ENCODE measurements at places on chromosomes 6 and 20. TPM values are rescaled to one million over a fixed set of nuclear protein-coding genes. Genes with fewer than 3 reads are reported as not detected.

DNA sequence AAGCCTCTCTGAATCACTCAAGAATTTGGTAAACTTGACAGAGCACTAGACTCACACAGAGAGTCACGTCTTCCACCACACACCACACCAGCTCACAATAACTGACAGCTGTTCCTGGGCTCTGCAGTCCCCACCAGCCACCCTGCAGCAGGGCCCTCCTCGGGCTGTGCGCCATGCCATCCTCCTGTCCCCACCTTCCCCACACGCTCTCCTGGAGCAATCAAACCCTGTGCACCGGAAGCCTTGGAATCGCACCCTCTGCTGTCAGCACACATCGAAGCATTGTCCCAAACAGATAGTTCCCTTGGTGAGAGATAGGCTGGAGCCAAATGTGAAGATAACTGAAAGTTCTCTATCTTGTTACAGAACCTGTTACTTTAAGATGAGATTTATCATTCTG, 191.0 kb downstream of the TBXT start:
- DNase-seq = no peak
- no peaks in the 10 kb centered on the region for H3K36me3 ChIP-seq
- no peak overlapping the region for H3K27ac ChIP-seq
- H3K4me3 ChIP-seq = no peak overlapping the region
- H3K4me1 ChIP-seq = no peaks in the 10 kb centered on the region

GRCh38 chr20:48364688-48365421, 462.9 kb downstream of the PREX1 start:
- H3K4me1 ChIP-seq = peaks cover 3% of the 10 kb centered on the region
- no peak for DNase-seq
- no peaks in the 10 kb centered on the region for H3K27me3 ChIP-seq
- H3K4me3 ChIP-seq = no peak overlapping the region
- no peaks in the 10 kb centered on the region for H3K36me3 ChIP-seq

DNA sequence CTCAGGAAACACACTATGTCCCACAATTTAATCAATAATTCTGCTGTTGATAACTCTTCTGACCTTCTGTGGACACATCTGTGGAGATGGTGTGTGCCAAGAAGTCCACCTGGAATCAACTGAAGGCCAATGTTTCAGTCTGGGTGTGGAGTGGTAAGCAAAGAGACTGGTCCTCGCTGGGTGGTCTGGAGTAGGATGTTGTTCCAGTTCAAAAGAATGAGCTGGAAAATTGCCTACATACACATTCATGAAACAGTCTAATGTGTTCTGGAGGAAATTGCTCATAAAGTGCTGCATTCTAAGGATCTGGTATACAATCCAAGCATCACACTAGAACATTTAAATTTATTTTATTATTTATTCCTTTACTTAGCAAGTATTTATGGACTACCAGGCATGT, 33.9 kb upstream of the TBX18 start:
- no peaks in the 10 kb centered on the region for H3K27me3 ChIP-seq
- H3K36me3 ChIP-seq = no peaks in the 10 kb centered on the region
- H3K4me1 ChIP-seq = no peaks in the 10 kb centered on the region
- H3K4me3 ChIP-seq = no peak overlapping the region

- no peaks in the 10 kb centered on the region for H3K36me3 ChIP-seq
- no peak overlapping the region for H3K4me3 ChIP-seq
Observed at GRCh38 chr20:51419646-51420045, 122.9 kb downstream of the NFATC2 start.

DNA sequence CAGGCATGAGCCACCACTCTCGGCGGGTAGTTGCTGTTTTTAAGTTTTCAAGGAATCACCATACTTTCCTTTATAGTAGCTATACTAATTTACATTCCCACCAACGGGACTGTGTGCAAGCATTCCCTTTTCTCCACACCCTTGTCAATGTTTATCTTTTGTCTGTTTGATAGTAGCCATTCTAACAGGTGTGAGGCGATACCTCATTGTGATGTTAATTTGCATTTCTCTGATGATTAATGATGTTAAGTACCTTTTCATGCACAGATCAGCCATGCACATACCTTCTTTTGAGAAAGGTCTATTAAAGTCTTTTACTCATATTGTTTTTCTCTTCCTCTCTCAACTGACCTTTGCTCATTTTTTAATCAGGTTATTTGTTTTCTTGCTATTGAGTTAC, 43.0 kb upstream of the CCND3 start:
- H3K27ac ChIP-seq = no peak overlapping the region
- no peaks in the 10 kb centered on the region for H3K36me3 ChIP-seq
- no peak overlapping the region for H3K4me3 ChIP-seq
- no peaks in the 10 kb centered on the region for H3K27me3 ChIP-seq
- DNase-seq = no peak

DNA sequence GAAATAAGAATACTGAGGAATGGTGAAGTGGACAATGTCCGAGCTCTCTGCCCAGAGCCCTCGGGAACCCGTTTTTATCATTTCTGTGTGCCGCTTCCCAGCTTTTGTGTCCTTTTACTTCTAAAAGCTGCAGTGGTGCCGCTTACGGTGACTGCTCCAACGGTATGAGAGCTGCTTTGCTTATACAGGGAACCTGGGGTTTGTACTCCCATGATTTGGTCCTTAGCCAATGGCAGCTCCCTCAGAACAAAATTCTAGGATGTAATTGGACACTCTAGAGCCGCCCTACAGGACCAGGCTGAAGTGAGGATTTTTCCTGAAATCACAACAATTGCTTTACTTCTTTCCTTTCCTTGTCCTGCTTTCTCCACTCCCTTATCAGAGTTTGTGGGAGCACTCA, 24.2 kb upstream of the PCSK2 start:
- no peaks in the 10 kb centered on the region for H3K4me1 ChIP-seq
- no peak for DNase-seq
- peaks cover 13% of the 10 kb centered on the region for H3K27me3 ChIP-seq
- no peak overlapping the region for H3K4me3 ChIP-seq
- no peaks in the 10 kb centered on the region for H3K36me3 ChIP-seq

DNA sequence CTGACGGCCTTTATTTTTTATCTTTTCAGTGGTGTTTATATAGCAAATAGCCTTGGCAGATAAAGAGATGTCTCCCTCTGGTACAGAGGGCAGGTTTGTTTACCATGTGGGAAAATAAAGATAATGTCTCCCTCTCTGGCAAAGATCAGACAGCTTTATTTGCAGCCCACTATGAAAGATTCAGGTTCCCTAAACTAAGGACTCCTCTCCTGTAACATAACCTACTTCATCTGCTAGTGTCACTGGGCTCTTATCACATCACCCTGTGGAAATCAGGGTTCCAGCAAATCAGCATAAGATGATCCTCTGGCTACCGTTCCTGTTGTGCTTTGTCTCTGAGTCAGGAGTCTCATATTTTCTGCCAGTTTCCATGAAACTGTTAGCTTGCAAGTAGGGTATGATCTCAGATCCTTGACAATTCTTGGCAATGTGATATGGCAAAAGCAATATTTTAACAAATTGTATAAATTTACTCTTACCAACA, 3.1 kb downstream of the FBXL4 start:
- H3K27ac ChIP-seq = no peak overlapping the region
- no peak overlapping the region for H3K4me3 ChIP-seq
- H3K27me3 ChIP-seq = no peaks in the 10 kb centered on the region
- peaks cover 4% of the 10 kb centered on the region for H3K4me1 ChIP-seq
- DNase-seq = no peak
- no peaks in the 10 kb centered on the region for H3K36me3 ChIP-seq

GRCh38 chr20:59010995-59011873, 4.2 kb upstream of the CTSZ start:
- peak overlapping the region; percentile 24 for H3K4me3 ChIP-seq
- peak; percentile 56 for DNase-seq
- peak overlapping the region; percentile 47 for H3K27ac ChIP-seq
- peaks cover 37% of the 10 kb centered on the region for H3K4me1 ChIP-seq
- H3K36me3 ChIP-seq = no peaks in the 10 kb centered on the region
- no peaks in the 10 kb centered on the region for H3K27me3 ChIP-seq

DNA sequence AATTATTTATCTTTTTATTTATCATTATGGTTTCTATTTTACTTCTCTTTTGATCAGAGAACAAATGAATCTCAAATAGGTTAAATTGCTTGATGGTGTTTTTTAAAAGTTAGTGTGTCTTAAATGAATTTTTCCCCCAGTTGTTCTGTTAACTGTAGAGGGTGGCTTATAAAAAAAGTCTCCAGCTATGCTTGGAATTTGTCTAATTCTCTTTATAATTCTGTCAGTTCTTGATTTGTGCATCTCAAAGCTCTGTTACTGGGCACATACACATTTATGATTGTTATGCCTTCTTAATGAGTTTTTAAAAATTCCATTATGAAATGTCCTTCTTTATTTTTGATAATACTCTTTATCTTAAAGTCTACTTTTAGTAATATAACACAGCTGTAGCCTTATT, 58.0 kb downstream of the LIN28B start:
- H3K27ac ChIP-seq = no peak overlapping the region
- H3K4me1 ChIP-seq = no peaks in the 10 kb centered on the region
- H3K27me3 ChIP-seq = no peaks in the 10 kb centered on the region
- no peaks in the 10 kb centered on the region for H3K36me3 ChIP-seq
- no peak overlapping the region for H3K4me3 ChIP-seq
- no peak for DNase-seq

DNA sequence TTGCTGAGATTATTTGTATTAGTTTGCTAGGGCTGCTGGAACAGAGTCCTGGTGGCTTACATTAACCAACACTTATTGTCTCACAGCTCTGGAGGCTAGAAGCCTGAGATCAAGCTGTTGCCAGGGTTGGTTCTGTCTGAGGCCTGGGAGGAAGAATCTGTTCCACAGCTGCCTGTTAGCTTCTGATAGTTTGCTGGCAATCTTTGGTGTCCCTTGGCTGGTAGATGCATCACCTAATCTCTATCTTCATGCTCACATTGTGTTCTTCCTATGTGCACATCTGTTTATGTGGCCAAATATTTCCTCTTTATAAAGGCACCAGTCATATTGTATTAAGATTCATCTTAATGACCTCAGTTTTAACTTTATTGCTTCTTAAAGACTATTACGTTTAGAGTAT, 19.5 kb downstream of the SF3B5 start:
- no peak overlapping the region for H3K4me3 ChIP-seq
- H3K4me1 ChIP-seq = no peaks in the 10 kb centered on the region
- H3K27me3 ChIP-seq = no peaks in the 10 kb centered on the region

- H3K27ac ChIP-seq = no peak within 1 kb of the TSS
- no peak for DNase-seq
- no peaks in the 10 kb centered on the region for H3K27me3 ChIP-seq
- H3K4me1 ChIP-seq = no peaks in the 10 kb centered on the region
Observed at GRCh38 chr20:33007376-33008335, at the start of gene BPIFB2. Gene BPIFB2 (plus strand): TSS chr20:33007704. CDS start chr20:33008575, 871 bp downstream.

GRCh38 chr20:44166477-44166876, 20.5 kb downstream of the JPH2 start:
- peak overlapping the region; percentile 75 for H3K27ac ChIP-seq
- H3K4me3 ChIP-seq = peak overlapping the region; percentile 2
- H3K36me3 ChIP-seq = no peaks in the 10 kb centered on the region
- H3K4me1 ChIP-seq = peaks cover 40% of the 10 kb centered on the region
- no peaks in the 10 kb centered on the region for H3K27me3 ChIP-seq
- peak; percentile 76 for DNase-seq

DNA sequence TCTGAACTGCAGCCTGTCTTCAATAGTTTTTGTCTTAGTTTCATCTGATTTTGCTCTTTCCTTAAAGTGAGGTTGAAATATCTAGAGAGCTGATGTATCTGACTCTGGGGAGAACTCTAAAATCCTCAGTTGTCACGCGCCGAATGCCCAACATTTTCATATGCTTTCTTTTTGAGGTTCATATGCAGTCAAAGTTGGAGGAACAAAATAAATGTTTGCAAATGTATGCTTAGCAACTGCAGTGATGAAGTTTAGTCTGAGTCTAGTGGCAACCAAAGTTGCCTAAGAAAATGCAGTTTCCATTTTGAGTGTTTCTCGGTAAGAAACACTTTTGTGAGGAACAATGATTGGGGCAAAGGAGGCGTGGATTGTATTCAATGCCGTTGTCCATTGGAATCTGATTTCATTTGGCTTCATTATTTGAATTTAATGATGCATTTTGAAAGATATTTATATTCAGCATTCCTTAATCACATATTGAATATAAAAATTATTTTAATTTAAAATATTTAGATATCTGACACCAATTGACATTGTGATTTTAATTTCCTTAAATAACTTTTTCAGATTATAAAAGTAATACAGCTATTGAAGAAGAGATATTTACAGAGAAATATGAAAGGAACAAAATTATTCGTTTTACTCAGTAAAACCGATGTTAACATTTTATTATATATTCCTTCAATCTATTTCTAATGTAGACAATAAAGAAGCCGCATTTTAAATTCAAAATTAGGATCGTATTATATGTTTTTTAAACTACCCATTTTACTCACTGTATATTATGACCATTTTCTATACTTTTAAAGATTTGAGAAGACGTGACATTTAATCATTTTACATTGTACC, 122.0 kb downstream of the PLEKHG1 start:
- H3K27ac ChIP-seq = no peak overlapping the region
- H3K27me3 ChIP-seq = no peaks in the 10 kb centered on the region
- H3K4me3 ChIP-seq = no peak overlapping the region
- no peak for DNase-seq
- H3K36me3 ChIP-seq = no peaks in the 10 kb centered on the region

- H3K27ac ChIP-seq = no peak overlapping the region
- H3K4me1 ChIP-seq = no peaks in the 10 kb centered on the region
- no peaks in the 10 kb centered on the region for H3K36me3 ChIP-seq
Observed at GRCh38 chr6:140921366-140922226, 1211.1 kb upstream of the GJE1 start.

GRCh38 chr6:42093582-42094329, 43.4 kb downstream of the TAF8 start:
- no peaks in the 10 kb centered on the region for H3K36me3 ChIP-seq
- peak overlapping the region; percentile 57 for H3K27ac ChIP-seq
- H3K4me1 ChIP-seq = no peaks in the 10 kb centered on the region

- H3K27me3 ChIP-seq = no peaks in the 10 kb centered on the region
- no peak overlapping the region for H3K4me3 ChIP-seq
Observed at GRCh38 chr6:98539741-98540140, 294.6 kb upstream of the POU3F2 start.

- no peak for DNase-seq
- H3K4me3 ChIP-seq = peak overlapping the region; percentile 68
Observed at GRCh38 chr6:125781314-125781868, 9.4 kb upstream of the NCOA7 start.

- no peaks in the 10 kb centered on the region for H3K4me1 ChIP-seq
- H3K27me3 ChIP-seq = no peaks in the 10 kb centered on the region
- H3K4me3 ChIP-seq = no peak overlapping the region
- no peak overlapping the region for H3K27ac ChIP-seq
- H3K36me3 ChIP-seq = no peaks in the 10 kb centered on the region
Observed at GRCh38 chr20:57795977-57796560, 86.3 kb upstream of the PMEPA1 start.

DNA sequence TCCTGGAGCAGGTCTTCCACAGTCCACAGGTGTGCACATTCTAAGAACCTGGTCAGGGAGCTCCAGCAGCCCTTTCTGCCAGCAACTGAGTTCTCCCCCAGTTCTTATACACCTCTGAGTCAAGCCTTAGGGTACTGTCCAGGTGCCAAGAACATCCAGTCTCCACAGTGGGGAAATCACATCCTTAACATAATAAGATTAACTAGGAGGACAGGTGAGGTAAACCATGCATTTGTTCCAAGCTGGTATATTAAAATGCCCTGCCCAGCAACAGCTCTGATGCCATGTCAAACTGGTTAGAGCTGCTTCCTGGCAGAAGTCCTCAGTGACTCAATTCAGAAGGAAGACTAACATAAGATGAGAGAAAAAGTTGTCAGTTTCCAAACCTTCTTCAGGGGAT, 303.9 kb upstream of the SGK1 start:
- no peaks in the 10 kb centered on the region for H3K27me3 ChIP-seq
- no peak overlapping the region for H3K4me3 ChIP-seq
- H3K36me3 ChIP-seq = no peaks in the 10 kb centered on the region
- H3K4me1 ChIP-seq = no peaks in the 10 kb centered on the region
- no peak for DNase-seq

Gene ANKRD66
- not detected for total RNA-seq

Gene PAQR8
- 7.5 TPM for total RNA-seq

Gene HSPA12B
- 10.4 TPM for total RNA-seq

Gene FUT9
- not detected for total RNA-seq

Gene FAM83C
- total RNA-seq = not detected

Gene TTBK1
- 0.33 TPM for total RNA-seq

Gene LIME1
- total RNA-seq = 0.95 TPM

Gene TCF21
- total RNA-seq = 1.8 TPM

All from heart left ventricle (tissue), 16 donors.